ENCODE measurements at places on chromosomes 3 and 15.

DNA sequence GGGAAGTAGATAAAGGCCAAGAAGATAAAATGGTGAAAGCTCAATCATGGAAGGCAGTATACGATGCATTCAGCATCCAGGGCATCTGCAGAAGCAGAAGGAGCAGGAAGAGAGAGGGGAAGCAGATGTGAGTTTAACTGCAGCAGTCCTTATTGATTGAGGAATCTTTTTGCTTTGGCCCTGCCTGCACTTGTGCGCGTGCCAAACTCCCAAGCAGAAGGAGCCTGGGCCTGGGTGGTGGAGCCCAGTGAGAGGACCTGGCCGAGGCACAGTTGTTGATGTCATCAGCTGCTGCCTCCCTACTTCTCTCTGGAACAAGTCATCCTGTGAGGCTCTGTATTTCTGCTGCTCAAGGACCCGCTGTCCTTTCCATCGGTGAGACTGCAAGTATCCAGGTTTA, 65.5 kb upstream of the ROPN1 start:
- DNase-seq: no peak

DNA sequence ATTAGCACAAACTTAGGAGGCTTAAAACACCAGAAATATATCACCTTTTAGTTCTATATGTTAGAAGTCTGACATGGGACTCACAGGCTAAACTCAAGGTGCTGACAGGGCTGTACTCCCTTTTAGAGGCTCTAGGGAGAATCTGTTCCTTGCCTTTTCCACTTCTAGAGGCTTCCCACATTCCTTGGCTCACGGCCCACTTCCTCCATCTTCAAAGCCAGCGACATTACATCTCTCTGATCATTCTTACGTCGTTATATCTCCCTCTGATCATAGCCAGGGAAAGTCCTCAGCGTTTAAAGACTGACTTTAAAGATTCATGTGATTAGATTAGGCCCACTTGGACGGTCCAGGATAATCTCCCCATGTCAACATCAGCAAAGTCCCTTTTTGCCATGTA, 166.3 kb downstream of the GREM1 start:
- no peak for DNase-seq

DNA sequence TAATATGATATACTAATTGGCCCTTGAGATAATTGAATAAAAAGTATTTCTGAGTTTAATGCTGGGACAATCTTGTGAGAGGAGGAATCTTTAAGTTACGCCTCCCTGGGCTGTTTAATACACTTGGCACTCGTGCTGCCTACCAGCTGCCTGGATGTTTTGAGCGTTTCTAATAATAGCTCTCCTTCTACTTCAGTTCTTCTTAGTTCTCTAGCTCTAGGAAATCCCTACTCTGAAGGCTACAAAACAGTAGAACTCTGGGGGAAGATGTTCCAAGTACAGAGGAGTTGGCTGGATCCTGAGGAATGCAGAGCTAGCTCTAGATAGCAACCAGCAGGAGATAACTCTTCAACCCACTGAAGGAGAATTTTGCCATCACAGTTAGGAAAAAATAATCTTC, 3.5 kb downstream of the NAALADL2 start:
- no peak for DNase-seq

- no peak for DNase-seq
Measured at GRCh38 chr15:64816452-64816851, 9.0 kb downstream of the PIF1 start.

DNA sequence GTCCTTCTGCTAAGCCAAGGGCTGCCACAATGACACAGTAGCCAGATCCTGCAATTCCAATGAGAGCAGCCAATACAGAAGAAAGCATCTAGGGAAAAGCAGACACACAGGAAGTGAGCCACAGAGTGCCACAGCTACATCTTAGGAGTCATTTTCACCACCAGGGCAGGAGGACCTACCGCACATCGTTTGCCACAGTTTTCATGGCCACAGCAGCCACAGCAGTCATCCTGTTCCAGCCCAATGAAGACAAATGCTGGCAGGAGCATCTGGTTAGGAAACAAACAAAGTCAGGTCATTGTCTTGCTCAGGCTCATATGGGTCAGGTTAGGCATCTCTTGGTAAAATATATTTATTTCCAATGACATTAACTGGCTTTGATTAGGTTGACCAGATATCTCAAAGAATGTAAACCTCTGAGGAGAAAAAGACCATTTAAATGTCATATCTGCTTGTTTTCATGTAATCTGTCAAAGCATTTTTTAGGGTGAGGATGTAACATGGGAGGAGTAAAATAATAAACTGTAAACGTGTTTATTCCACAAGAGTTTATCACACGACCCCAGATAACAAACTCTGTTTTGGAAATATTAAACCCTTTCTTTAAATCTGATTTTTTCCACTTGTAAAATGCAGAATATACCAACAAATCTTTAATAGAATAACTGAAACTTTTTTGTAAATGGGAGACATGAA, 1.8 kb downstream of the TM4SF1 start:
- no peak for DNase-seq

GRCh38 chr3:100006570-100007271, 107.6 kb downstream of the FILIP1L start:
- DNase-seq: no peak

GRCh38 chr3:46070595-46071093, 43.4 kb upstream of the XCR1 start:
- no peak for DNase-seq

DNA sequence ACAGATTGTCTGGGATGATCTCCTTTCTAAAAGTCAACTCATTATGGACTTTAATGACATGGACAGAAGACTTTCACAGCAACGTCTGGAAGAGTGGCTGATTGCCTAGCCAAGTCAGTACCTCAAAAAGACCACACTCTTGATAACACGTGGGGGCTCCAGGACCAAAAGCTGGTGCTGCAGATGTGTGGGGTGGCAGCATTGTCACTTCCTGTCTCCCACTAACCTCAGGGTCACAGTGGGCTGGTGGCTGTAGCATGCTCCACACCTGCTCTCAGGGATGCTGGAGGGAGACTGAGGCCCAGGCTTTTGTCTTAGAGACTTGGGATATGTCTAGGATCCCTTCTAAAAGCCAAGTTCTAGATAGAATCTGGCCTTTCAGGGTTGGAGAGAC, 118.1 kb downstream of the APBA2 start:
- no peak for DNase-seq

DNA sequence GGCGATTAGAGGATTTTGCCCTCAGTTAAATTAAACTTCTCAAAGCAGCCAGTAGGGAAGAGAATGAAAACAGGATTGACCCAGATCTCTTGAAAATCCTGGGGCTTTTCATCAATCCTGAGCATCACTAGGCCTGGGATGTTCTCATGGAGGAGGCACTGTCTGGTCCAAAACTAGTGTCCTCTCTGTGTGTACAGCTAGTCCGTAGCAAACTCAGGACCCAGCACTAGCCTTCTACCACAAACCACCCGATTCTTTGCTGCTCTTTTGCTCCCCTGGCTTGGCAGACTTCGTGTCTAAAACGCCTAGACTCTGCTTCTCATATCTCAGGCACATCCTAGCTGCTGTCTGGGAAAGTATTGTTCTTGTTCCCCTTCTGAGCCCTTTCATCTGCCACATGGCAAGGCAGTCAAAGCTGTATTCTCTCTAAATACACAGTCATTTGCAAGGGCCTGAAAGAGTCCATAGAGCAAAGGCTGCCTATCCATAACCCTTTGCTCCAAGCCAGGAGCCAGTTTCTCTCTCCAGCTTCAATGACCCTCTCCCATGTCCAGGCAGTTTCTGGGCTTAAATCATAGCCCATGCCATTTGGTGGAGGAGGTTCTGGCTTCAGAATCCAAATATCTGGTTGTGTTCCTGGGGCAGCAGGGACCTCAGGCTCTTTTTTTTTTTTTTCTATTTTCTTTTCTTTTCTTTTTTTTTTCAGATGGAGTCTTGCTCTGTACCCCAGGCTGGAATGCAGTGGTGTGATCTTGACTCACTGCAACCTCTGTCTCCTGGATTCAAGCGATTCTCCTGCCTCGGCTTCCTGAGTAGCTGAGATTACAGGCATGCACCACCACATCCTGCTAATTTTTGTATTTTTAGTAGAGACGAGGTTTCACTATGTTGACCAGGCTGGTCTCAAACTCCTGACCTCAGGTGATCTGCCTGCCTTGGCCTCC, 52.4 kb downstream of the CDC25A start:
- no peak for DNase-seq

GRCh38 chr3:149660462-149660861, 2.6 kb upstream of the WWTR1 start:
- DNase-seq: no peak

DNA sequence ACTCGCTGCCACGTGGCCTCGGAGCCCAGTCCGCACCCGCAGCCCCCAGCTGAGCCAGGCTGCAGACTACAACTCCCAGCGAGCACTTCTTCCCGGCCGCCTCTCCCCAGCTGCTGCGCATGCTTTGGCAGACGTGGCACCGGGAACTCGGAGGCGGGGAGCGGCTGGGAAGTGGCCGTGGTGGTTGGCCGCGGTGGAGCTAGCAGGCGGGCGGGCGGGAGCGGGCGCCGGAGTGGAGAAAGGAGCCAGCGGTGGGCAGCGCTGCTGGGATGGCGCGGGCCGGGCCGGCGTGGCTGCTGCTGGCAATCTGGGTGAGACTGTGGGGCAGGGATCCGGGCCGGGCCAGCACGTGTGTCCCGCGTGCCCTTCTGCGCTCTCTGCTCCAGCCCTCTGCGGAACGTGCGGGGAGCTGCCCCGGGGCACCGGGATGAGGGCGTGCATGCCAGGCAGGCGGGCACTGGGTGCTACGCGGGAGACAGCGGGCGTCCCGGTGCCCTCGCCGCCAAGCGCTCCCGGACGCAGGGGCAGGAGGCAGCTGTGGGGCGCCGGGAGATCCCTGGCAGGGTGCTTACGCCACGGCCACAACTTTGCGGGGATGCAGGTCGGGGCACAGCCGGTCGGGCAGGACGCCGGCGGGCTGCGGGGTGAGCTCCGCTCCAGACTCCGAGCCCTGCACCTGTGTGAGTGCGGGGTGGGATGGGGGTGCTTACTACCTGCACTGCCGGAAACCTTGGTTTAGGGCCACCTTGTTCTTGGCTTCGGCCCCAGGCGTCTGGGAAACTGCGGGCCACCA, at the start of gene PDIA5:
TSS of gene PDIA5 (plus strand) at position 130 of the 793 bp plus-strand sequence. CDS start at position 270, 140 bp downstream.
- DNase-seq: peak; percentile 95

DNA sequence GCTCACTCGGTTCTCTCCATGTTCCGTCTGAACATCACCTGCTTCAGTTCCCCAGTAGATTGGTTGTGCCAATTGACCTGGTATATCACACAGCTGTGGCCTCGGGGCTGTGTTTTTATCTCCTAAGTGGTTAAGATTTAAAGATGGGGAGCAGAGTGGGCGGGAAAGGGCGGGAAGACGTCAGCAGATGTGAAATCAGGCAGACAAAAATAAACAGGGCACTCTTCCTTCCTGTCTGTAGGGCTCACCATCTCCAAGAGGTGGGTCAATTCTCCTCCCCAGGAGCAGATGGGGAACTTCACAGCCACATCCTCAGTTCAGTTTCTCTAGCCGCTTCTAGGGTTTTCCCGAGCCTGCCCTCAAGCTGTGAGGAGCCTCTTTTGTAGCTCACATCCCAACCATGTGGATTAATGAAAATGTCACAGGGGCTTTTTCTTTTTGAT, 26.8 kb upstream of the LIMD1 start:
- DNase-seq: no peak

DNA sequence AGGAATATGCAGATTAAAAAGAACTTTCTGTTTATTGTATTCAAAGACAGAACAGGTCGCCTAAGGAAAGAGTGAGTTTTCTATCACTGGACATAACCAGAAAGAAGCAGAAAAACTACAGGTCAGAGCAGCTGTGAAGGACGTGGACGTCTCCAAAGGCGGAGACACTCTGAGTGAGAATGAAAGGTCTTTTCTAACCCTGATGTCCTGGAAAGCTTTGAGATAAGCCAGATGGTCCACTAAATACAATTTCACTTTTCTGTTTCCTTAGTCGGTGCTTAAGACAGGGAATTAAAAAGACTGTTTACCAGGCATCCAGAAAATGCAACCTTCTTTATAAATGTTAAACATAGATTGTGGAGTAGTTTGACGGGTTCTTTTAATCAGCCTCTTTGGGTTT, 360.4 kb downstream of the FGF12 start:
- no peak for DNase-seq

DNA sequence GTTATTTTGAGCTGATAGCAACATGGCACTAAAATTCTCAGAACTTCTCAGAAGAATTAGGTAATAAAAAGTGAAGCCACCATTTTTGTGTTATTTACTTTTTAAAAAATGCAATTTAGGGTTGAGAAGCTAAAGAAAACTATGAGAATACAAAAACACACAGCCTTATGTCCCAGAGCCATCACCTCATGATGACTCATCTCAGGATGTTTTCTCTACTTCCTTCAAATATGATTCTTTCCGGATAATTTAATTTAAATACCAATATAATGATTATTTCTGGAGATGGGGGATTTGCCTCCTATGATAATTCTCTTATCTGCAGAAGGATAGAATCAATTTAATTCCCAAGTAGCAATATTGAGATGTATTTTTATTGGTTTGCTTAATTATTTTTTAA, 105.6 kb upstream of the BFSP2 start:
- no peak for DNase-seq

DNA sequence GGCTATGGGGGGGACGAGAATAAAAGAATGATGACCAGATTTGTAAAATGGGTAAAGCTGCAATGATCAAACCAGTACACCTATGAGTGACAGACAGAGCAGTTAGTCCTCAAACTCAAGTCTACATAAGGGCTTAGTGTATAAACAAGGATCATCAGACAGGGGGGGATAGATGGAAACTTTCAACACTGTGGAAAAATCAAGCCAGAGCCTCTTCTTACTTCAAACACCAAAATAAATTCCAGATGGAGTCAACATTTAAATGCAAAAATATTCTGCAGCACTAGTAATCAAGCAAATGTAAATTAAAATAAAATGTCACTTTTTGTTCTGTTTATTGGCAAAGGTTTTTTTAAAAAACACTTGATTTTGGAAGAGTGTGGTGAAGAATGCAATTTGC, 205.9 kb upstream of the RGMA start:
- DNase-seq: no peak

DNA sequence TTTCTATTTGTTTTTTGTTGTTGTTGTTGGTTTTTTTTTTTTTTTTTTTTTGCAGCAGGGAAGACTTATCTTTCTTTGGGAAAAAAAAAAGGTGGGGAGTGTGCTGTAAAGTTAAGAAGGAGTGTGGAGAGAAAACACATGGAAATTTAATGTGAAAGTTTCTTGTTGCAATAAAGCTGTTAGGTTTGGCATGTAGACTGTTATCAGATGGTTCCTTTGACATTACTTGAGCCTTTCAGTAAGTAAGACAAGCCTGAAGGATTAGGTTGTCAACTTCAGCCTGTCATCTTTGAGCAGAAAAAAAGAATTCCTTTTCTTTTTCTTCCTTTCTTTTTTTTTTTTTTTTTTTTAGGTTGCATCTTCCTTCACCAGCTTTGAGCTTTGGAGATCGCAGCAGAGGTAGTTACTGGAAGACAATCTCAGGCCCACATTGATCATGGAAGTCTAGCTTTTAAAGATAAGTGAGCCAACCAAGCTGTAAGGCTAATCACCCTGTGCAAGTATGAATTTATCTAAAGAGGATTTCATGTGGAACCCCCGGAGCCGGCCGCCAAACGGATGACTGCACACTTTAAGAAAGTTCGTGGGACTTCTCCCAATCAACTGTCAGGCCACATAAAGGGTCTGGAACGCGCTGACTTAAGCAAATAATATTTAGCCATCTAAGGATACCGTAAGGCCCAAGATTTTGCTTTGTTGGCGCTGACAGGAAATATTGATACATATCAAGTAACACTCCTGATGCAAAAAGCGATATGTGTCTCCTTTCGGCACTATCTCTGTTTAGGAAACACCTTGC, 1040.1 kb upstream of the NR2F2 start:
- DNase-seq: no peak

- no peak for DNase-seq
Measured at GRCh38 chr15:39598186-39598850, 17.4 kb downstream of the THBS1 start.

- DNase-seq: no peak
Measured at GRCh38 chr3:155078711-155079467, 1.2 kb upstream of the MME start.
